ENCODE measurements at places on chromosomes 12 and 14.

DNA sequence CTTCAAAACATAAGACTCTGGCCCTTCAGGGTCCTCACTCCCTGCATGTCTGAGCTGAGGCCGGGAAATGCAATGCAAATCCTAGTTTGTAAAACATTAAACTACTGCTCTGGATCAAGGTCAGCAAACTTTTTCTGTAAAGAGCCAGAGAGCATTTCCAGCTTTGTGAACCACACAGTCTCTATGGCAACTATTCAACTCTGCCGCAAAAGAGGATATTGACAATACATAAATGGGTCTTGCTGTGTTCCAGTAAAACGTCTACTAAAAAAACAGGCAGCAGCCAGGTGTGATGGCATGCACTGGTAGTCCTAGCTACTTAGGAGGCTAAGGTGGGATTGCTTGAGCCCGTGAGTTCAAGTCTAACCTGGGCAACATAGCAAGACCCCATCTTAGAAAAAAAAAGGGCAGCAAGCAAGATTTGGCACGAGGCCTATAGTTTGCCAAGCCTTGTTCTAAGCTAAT, 22.3 kb downstream of the DDX24 start:
- DNase-seq: no peak

DNA sequence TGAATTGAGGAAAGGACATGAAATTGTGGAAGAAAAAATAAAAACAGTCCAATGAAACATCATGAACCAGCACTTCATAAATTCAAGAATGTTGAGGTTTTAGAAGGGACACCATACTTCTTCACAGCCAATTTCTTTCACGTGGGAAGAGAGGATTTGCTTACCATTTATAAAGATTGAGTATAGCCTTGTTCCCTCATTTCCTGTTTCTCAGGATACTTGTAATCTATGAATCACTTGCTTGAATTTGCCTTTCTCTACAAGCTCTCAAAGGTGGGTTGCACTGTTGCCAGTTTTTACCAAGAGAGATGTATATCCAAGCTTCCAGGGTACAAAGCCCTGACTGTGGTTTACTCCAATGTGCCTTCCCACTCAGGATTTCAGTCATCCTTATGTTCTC, 116.1 kb downstream of the DUSP6 start:
- no peak for DNase-seq

DNA sequence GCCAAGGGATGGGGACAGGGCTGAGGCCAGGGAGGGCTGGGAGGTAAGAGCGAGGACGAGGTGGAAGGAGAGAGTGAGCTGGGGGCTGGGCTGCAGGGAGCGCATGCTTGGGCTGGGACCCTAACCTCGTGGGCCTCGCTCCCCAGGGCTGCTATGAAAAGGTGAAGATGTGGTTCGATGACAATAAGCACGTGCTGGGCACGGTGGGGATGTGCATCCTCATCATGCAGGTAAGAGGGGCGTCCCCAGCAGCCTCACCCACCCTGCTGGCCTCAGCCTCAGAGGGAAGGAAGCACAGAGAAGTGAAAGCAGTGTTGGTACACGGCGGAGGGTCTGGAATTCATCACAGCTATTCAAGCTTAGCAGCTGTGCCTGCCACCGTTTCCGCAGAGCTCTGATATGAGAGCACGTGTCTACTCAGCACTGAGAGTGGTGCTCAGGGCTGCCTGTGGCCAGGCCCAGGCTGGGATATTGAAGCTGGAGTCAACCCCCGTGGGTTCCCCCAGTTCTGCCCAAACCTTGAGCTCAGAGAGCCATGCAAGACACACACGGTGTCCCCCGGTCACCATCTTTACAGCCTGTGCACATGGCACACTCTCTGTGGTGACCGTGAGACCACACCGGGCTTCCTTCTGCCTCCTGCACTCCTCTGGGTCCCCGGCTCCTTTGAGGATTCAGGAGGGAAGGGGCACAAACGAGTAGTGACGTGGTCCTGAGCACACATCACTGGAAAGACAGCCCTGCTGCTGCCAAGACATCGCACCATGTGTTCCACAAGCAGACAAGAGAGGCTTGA, 204.6 kb downstream of the TSPAN9 start:
- DNase-seq: no peak

DNA sequence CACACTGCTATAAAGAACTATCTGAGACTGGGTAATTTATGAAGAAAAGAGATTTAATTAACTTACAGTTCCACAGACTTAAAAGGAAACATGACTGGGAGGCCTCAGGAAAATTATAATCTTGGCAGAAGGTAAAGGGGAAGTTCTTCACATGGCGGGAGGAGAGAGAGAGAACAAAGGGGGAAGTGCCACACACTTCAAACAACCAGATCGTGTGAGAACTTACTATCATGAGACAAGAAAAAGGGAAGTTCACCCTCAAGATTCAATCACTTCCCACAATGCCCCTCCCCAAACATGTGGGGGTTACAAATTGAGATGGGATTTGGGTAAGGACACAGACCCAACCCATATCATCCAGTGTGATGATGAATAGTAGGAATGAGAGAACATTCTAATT, 366.5 kb downstream of the LRFN5 start:
- DNase-seq: no peak

DNA sequence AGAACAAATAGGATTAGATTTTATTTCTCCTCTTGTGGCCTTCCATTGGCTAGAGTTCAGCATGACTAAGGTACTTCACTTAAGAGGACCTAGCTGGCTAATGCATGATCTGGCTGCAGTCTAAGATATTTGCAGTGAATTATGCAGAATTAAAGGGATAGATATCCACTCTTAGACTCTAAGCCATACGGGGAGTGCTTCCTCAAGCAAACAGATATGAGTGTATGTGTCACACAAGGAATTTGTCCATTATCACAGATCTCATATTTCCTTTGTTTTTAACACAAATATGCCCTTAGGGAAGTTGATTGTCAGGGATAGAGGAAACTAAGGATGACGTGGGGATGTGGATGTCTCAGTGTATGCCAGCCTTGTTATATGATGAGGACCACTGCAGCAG, 88.1 kb upstream of the DHRS4 start:
- no peak for DNase-seq

DNA sequence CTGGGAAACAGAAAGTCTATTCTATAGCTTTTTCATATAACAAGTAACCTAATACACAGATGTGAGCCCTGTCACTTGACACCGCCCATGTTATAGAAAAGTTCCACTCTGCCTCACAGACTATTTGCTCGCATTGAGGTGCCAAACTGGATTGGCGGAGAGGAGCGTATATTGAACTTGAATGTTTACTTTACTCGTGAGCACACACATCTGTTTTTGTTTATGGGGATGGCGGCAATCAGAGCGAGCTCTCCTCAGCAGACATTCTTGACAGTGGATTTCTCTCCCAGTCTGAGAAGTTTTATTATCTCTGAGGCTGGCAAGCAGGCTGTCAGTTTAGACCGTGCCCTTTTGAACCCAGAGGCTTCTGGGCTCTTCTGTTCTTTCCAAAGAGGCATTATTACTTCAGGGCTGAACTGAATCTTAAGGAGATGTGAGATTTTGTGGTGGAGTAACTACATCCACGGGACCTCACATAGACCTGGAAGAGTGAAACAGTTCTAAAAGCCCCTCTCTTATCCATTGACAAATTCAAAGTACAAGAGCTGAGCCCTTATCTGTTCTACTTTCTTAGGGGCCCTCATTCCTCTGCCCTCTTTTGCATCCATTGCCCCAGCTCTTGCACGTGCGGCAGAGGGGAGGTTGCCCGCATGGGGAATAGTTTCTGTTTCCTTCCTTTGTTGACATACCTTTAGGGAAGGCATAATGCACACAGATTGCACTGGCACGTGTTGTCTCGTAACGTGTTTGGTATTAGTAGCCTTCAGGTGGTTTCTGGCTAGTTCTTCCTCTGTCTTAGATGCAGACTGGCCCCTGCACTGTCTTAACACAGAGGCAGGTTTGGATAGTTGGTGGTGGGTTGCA, 68.2 kb downstream of the DRAM1 start:
- no peak for DNase-seq

GRCh38 chr12:46260913-46261476, 7.8 kb downstream of the SLC38A1 start:
- DNase-seq: no peak

DNA sequence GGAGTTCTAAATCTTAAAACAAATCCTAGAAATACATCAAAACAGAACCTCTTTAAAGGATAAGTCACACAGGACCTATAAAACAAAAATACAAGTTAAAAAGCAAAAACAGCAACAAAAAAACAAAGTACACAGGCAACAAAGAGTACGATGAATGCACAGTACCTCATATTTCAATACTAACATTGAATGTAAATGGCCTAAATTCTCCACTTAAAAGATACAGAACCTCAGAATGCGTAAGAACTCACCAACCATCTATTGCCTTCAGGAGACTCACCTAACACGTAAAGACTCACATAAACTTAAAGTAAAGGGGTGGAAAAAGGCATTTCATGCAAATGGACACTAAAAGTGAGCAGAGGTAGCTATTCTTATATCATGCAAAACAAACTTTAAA, 172.2 kb upstream of the AMIGO2 start:
- no peak for DNase-seq

DNA sequence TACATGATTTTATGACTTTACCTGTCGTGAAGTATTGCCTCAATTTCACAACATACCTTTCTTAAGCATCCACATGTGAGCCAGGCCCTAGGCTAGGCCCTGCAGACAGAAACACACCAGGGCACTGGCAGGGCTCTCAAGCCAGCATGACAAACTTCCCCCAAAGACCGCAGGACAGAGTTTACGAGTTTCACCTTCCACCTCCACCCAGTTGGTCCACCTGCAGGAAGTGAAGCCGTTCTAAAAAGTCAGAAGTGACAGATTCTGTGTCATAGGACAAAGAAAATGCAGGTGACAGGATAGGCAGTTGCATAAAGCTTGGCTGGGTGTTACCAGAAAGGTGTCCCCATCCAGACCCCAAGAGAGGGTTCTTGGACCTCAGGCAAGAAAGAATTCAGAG, 382.3 kb downstream of the PCNX1 start:
- no peak for DNase-seq

GRCh38 chr14:90341784-90342183, 10.0 kb upstream of the NRDE2 start:
- no peak for DNase-seq

- no peak for DNase-seq
These were observed 121.2 kb upstream of the RTL1 start for GRCh38 chr14:101024686-101025085.

DNA sequence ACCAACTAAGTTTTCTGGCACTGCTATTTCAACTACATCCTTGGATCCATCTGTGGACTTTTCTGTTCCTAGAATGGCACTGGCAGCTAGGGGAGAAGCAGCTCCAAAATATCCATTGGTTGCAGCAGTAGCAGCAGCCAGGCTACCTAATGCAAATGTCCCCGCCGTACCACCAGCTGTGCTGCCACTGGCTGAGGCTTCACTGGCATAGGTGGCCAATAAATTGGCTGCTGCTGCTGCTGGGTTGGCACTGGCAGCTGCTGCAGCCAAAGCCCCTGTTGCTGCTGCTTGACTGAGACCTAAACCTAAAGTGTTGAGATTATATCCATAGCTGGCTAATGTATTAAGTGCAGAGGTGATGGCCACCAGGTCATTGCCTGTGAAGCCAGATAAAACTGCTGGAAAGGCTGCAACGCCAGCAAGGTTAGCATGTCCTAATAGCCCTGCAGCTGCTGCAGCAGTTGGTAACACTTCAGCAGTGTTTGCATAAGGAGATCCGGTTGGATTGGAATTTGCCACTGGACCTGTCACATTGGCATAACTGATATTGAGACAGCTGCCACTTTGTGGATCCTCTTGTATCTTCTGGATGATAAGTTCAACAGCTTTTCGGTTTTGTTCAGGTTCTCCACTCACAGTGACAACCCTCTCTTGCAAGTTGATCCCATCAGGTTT, 149.5 kb downstream of the NOVA1 start:
- DNase-seq: no peak

DNA sequence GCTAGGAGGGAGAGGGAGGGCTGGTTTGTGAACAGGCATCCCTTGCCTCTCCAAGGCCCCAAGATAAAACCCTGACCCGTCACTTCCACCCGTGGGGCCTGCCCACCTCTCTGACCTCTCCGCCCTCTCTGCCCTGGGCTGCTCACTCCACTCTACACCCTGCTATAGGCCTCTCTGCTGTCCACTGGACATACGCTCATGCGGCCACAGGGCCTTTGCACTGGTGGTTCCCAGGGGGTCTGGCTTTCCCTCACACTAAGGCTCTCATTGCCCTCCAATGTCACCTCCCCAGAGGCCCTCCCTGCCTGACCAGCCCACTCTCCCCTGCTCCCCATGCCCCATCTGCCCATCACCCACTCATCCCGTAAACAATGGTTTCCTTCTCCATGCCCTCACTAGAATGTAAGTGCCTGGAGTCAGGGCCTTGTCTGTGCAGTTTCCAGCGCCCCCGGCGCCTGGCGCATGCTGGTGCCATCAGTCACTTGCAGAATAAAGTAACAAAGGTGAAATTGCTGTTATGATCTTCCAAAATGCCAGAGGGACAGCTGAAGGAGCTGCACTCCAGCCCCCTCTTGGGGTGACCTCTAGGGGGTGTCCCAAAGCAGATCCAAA, 73.6 kb downstream of the RFLNA start:
- no peak for DNase-seq

DNA sequence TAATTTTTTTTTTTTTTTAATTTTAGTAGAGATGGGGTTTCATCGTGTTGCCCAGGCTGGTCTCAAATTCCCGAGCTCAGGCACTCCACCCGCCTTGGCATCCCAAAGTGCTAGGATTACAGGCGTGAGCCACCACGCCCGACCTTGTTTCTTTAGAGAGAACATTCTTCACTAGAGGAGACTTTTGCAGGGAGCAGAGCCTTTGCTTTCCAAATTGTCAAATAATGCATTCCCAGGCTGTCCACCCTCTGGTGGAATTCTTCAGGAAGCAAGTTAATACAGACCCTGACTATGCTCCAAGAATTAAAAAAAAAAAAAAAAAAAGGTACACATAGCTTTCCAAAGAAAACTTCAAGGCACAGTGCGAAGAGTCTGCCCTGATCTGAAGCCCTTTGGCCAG, 6.8 kb downstream of the ALDH1L2 start:
- DNase-seq: no peak

DNA sequence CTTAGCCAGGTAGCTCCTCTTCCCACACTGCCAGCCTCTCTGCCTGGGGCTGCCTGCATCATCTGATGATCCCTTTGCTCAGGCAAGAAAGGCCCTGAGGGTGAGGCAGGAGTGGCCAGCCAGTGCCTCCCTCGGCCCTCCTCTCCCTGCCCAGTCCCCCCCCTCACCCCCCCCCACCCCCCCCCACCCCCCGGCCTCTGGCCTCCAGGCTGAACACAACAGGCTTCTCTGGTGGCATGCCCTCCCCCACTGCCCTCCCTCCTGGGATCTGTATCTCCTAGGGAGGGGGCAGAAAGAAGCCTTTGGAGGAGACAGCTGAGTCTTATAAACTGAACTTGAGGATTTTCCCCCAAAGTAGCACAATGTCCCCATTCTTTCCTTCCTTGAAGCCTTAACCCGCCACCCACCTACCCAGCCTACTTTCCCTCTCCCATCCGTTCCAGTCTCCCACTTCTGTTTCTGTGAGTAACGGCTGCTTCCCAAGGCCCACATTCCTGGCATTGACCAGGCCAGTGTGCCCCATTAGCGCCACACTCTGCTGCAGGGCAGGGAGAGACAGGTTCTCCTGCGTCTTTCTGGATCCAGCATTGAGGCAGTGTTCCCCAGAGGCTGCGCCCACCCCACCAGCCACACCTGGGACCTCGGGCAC, 82.1 kb downstream of the B4GALNT3 start:
- DNase-seq: no peak

- DNase-seq: no peak
These were observed 28.1 kb downstream of the TRPV4 start for GRCh38 chr12:109804820-109805761.

GRCh38 chr12:56996793-56997545, 9.4 kb downstream of the ZBTB39 start:
- no peak for DNase-seq

GRCh38 chr12:122081697-122082221, 3.2 kb downstream of the MLXIP start:
- peak; percentile 15 for DNase-seq

- DNase-seq: no peak
These were observed 35.0 kb downstream of the ADGRD1 start for GRCh38 chr12:130988751-130989150.
